ENCODE measurements at places on chromosomes 12 and 14.

DNA sequence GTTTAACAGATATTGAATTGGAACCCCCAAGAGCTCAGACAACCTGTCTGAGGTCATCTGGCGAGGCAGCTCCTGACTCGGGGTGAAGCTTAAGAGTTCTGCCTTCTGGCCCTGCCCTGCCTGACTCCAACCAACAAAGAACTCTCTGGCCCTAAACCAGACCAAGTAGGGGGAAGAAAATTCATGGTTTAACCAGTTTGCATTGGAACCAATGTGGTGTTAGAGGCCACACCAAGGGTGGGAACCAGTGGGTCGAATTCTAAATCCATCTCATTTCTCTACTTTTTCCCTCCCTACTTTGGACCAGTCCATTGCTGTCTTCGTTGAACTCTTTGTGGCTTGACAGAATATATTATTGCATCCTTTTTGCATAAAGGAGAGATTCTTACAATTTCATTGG is 30.4 kb upstream of the GSG1 start:
- no peak for DNase-seq

- peak; percentile 23 for DNase-seq
These were observed 560 bp downstream of the LGALS3 start for GRCh38 chr14:55129428-55130195.

GRCh38 chr14:61928300-61928699 is 166.1 kb downstream of the SNAPC1 start:
- no peak for DNase-seq

GRCh38 chr12:110826592-110827200 is 20.1 kb upstream of the CCDC63 start:
- peak; percentile 66 for DNase-seq

DNA sequence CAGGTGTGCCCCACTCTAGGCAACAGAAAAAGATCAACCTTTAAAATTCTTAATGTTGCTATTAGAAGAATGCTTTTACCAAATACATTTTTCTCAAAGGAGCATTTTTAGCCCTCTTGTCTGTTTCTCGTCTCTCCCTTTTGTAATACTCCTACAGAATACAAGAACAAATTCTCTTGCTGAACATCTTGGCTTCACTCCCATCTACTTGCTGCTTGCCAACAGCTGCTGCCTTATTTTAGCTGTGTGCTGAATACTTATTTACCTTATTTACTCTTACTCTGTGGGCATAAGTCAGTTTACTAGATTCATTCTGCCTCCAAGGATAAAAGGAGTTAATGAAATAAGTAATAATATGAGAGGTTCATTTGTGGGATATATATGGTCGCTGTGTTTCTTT is 70.8 kb downstream of the POLR3B start:
- no peak for DNase-seq

- no peak for DNase-seq
These were observed 62.4 kb downstream of the UBR7 start for GRCh38 chr14:93269341-93270068.
